ENCODE measurements at places on chromosomes 7 and 10.

GRCh38 chr10:3875842-3876235 lies 90.8 kb upstream of the KLF6 start:
- no peak for DNase-seq

- no peak for DNase-seq
These were observed 72.6 kb downstream of the COPG2 start for GRCh38 chr7:130595986-130596385.

GRCh38 chr7:149381245-149381644 lies 79.6 kb downstream of the ZNF777 start:
- DNase-seq = no peak

- no peak for DNase-seq
These were observed 107.3 kb upstream of the SHH start for GRCh38 chr7:155919391-155920067.

GRCh38 chr7:75727881-75728593 lies 10.7 kb downstream of the HIP1 start:
- no peak for DNase-seq

GRCh38 chr10:69715899-69716606 lies 85.7 kb upstream of the COL13A1 start:
- no peak for DNase-seq

DNA sequence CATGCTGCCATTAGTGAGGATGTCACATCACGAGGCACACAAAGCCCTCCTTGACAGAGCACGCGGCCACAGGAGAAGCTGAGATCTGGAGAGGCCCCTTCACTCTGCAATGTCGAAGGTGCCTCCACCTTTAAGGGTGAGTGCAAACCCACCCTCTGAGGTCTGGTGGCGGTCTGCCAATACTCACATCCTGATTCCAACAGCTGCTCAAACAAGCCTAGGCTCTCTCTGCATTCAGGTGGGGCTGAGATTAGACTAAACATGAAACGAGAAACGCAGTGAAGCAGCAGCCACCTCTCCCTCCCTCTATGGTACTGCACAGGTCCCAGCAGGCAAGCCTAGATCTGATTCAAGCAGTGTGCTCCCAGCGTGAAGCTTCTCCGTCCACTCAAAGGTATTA lies 151.8 kb downstream of the TCERG1L start:
- no peak for DNase-seq

GRCh38 chr10:5536486-5537081 lies 11.8 kb downstream of the CALML3 start:
- DNase-seq = no peak

DNA sequence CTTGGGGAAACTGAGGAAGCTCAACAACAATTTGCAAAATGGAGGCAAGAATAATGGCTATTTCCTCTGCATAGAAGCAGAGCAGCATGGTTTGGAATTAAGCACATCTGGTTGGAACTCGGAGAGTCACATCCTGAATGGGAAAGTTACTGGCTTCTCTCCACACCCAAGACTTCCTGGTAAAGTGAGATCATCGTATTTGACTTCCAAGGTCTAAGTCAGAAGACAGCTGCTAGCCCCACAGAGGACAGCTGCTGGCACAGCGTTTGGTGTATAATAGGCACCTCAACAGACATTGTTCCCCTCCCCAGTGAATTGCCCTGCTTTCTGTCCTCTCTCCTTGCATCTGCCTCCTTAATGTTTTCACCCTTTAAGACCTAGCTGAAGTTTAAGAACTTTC lies 37.0 kb upstream of the NRF1 start:
- no peak for DNase-seq

DNA sequence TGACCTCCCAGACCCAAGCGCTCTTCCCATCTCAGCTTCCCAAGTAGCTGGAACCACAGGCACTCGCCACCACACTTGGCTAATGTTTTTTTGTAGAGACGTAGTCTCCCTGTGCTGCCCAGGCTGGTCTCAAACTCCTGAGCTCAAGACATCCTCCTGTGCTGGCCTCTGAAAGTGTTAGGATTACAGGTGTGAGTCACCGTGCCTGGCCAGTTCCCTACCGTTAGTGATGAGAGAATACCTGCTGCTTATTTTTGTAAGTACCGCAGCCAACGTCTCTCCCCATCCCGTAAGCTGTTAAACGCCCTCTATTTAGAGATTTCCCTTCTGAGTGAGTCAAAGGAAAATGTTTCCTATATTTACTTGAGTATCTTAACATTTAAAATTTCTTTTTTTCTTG lies 38.5 kb upstream of the PDLIM1 start:
- no peak for DNase-seq

DNA sequence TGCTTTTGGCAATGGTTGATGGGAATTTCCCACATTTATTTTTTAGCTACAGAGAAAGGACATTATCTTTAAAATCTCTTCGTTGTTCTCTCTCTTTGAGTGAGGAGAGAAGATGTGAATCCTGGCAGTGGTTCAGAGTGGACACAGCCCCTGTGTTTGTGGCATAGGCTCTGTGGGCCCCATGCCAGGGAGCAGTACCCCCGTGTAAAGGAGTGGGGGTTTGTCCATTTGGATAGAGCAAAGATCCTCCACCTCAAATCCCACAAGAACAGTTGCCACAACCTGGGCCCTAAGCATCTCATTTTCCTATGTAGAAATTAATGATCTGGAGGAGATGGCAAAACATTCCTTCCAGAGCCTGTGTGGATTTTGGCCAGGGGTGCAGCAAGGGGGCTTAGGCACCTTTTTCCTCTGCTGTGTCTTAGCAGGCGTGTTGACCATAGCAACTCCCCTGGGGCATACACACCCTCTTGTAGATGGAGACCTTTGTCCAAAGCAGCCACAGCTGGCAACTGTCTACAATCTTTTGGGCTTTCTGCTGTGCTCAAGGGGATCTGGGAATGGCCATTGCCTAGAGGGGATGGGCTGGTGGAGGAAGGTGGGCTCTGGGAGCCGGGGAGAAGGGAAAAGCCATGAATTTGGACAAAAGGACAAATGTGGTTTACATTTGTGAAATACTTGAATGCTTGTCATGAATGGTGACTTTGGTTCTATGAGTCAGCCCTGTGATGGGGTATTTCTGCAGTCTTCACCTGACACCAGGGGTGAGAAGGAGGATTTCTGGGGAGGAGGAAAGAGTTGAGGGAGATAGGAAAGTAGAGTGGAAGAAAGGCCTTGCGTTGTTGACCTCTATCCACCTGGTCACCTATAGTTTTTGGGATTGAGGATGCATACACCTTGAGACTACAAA lies 92.0 kb downstream of the TCF7L2 start:
- DNase-seq = no peak
